Hippocampal formation (tissue), 2 donors: ENCODE measurements at places on chromosomes 5 and 9.
A peak's percentile ranks its signal among the peaks of the same experiment; 100 is the strongest.

GRCh38 chr9:95522871-95523370 lies 6.2 kb upstream of the PTCH1 start:
- DNase-seq = no peak

DNA sequence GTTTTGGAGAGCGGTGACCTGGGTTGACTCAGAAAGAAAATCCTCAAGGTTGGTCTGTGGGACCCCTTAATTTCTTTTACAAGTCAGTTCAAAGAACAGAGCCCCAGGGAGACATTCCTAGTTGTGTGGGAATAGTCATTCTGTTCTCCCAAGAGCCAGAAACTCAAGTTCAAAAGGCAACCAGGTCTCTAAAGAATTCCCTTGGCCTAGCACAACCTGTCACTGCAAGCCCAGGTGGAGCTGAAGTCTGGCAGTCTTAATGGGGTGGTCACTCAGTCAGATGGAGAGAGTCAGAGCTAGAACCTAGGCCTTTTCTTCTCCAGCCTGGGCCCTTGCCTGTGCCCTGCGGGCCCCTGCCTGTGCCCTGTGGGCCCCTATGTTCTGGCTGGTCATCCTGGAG lies 37.5 kb upstream of the CDKN2AIPNL start:
- DNase-seq = no peak

GRCh38 chr5:1568201-1568979 lies 44.6 kb upstream of the LPCAT1 start:
- DNase-seq = no peak

GRCh38 chr5:52854301-52854700 lies 66.6 kb downstream of the ITGA1 start:
- DNase-seq = no peak

DNA sequence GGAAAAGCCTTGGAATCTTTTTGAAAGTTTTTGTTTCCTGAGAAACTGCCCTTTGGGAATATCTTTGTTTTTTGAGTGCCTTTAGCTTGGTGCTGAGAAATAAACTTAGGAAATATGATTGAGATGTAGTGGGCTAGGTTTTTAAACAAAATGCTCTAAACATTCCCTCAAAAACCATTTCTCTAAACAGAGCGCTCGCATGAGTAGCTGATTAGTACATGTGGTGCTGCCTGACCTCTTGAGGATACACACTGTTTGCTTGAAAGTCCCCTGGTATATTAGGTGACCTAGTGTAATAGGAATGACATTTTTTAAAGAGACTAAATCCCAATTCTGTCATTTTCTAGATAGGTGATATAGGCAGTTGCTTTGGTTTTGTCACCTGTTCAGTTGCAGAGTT lies 132.3 kb downstream of the ADAMTSL1 start:
- no peak for DNase-seq

GRCh38 chr5:3218916-3219650 lies 376.5 kb upstream of the IRX1 start:
- no peak for DNase-seq

DNA sequence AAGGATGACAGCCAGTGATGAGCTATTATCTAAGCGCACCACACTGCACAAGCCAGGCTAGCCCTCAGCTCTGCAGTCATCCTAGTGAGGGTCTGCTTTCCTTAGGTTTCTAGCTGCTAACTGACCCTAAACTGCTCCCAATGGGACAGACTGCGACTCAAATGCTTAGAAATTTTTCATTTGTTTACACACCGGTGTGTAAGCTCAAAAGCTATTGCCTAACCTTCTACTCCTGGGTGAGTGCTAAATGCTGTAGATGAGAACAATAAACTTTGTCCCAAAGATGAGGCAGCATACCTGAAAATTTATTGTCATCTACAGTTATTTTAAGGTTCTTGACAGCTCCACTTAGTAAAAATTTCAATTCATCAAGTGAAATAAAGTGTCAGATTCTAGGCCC lies 311.4 kb downstream of the TMEM167A start:
- DNase-seq = no peak

DNA sequence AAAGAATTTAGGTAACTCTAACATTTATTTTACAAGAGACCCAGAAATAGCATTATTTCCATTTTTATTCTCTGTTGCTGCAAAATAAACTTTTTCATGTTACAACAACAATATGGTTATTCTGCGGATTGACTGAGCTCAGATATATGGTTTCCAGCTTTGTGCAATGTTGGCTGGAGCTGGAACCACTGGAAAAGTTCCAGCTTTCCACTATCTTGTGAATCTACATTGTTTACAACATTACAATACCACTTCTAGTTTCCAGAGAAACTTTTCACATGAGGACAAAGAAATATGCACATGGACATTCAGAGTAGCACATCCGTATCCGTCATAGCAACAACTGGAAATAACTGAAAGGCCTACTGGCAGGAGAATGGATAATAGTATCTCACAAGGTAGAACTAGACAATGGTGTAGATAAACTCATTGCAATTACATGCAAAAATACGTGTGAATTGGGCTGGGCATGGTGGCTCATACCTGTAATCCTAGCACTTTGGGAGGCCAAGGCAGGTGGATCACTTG lies 436.1 kb upstream of the ADAMTS16 start:
- DNase-seq = no peak

DNA sequence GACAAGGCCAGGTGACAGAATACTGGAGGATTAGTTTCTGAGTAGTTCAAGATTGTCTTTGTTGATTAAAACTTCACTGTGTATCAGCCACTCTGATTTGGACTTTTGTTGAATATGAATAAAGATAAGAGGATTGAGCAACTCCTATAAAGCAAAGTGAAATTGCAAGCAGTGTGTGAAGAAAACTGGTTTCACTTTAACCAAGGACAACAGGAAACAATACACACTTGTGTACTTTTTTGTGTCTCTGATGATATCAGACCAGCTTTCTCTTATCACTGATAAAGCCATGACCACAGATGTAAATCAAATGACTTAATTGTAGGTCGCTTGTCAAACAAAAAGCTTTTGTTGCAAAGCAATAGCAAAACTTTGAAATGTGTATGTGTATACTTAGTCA lies 268.6 kb downstream of the FER start:
- no peak for DNase-seq

DNA sequence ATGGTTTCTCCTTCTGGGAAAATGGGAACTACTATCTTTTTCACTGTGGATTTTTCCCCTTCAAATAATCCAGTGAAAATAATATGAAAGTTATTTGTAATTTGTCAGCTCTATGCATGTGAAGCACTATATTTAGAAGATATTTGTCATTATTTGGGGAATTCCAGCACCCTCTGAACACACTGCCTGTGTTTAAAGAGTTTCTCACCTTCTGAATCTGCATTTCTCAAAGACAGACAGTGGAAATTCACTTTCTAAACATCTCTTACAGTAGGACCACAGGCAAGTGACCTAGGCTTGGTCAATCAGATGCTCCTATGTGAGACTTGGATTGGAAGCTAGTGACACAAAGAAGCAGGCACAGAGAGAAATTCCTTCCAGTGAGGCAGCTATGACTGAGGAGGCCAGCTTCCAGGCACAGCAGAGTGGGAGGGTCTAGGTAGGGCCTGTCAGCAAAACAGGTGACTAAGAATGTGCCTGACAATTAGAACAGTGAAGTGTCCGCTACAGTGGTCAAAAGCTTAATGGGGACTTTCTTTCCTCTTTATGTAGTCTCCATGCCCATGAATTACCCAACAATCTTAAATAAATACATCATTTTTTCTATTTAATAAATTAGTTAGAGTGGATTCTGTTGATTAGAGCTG lies 167.2 kb downstream of the HMHB1 start:
- no peak for DNase-seq

DNA sequence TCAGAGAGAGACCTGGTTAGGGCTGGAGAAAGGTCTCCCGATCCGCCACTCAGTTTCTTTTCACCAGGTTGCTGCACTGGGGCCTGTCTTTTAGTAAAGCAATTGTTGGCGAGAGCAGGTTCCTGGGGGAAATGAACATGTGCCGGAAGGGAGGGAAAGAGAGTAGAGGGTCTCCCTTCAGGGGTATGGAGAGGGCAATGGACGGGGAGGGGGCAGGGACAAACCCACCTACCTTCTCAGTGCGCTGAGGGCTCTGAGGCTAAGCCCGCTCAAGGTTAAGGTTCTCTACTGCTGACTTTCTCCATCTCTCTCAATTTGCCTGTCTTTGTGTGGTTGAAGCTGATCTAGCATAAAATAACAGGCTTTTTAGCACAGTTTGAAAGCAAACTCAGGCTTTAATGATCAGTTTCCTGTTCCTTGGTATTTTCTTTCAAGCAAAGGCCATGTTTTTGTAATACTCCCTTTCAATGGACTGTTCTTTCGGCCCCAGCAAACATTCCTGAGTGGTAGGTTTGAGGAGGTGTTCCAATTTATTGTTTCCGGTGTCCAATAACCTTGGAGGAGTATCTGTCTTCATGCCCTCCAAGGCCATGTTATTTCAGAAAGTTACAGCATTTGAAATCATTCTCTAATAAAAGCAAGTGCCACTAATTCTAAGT lies 25.5 kb upstream of the TRAF1 start:
- DNase-seq = no peak

DNA sequence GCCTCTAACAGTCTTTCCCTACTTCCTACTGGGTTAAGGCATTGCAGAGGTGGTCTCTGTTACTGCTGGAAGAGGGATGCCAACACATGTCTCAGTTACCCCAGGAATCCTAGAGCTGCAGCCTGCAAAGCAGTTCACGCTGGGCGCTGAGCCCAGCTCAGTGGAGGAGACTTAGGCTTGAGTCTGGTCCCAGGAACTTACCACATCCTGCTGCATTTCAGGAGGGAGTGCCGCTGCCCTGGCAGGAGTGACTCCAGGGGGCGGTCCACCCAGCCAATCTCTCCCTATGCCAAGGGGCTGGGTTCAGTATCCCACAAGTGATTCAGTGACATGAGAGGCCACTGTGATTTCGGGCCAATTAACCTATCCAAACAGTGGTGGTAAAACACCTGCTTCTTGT lies 7.6 kb downstream of the TTC16 start:
- no peak for DNase-seq

DNA sequence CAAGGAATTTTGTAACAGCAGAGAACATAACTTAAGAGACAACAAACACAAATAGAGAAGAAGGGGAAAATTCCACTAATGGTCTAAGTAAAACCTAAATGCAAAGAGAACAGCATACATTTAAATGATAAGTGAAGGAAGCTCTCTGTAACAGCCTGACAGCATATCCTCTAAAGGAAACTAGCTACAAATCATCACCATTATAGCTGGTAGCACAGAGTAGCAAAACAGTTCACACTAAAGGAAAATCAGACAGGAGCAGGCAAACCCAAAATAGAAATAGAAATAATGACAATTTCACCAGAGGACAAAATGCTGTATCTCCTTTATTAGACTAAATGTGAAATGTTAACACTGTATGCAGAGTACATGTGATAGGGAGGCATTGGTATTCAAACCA lies 532.8 kb downstream of the PTPRD start:
- DNase-seq = no peak

DNA sequence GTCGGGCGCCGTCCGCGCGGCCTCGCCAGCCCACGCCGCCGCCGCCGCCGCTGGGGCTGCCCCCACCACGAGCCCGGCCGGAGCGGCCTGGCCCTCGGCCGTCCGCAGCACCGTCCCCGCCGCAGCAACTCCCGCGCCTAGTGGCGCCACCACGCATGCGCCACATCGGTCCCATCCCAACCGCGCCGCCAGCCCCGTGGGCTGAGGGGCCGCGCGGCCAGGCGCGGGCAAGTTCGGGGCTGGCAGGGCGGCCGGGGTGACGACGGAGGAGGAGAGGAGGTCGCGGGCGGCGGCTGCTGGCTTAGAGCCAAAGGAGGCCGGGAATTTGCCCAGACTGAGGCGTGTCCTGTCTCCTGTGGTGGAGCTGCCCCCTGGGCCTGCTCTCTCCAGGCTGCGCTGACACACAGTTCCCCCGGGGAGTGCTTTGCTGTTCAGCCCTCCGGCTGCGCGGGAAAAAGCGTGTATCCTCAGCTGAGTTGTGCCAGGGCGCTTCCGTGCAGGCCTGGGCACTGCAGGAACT lies at the start of gene TUSC1:
Gene TUSC1, minus strand, starts transcription at position 298 of the 520 bp plus-strand sequence. Its CDS starts 132 bp downstream, at position 166.
- peak; percentile 71 for DNase-seq

- DNase-seq = peak; percentile 93
Measured at GRCh38 chr9:97468658-97469448, 32.6 kb upstream of the TMOD1 start.

GRCh38 chr9:123761905-123762605 lies 167.9 kb downstream of the DENND1A start:
- no peak for DNase-seq

DNA sequence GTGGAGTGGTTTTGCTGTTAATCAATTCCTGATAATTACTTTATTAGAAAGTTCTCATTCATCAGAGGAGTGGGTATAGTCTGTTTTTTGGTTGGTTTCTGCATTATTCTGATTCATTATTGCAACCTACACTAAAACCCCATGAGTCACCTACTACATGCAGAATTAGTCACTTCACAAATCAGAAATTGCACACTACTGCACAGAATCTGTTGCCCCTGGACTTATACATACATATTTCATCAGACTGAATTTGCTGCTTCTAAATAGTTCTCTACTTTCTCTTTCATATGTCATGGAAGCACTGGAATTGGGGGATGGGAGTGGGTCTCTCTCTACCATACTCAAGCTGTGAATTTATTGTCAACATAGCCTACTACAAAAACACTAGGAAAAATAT lies 585.1 kb downstream of the DNAH5 start:
- no peak for DNase-seq

DNA sequence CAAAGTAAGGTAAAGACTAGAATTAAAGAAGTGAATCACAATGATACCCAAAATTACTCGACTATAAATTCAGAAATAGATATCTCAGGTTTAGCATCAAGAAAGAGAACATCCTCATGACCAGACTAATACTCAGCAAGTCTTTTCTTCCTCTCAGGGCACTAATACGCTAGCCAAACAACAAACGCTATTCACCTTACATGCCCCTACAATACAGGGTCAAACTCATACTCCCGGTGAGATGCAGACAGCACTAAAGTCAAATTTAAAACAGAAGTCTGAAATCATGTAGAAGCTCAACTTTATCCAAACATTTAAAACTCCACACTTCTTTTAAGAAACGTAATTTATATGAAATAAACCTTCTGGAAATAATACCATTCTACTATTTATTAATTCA lies 5.6 kb downstream of the PFDN1 start:
- no peak for DNase-seq

GRCh38 chr5:127070243-127070642 lies 3.1 kb downstream of the C5orf63 start:
- no peak for DNase-seq

GRCh38 chr9:115118879-115119218 lies 892 bp upstream of the TNC start:
- DNase-seq = no peak

DNA sequence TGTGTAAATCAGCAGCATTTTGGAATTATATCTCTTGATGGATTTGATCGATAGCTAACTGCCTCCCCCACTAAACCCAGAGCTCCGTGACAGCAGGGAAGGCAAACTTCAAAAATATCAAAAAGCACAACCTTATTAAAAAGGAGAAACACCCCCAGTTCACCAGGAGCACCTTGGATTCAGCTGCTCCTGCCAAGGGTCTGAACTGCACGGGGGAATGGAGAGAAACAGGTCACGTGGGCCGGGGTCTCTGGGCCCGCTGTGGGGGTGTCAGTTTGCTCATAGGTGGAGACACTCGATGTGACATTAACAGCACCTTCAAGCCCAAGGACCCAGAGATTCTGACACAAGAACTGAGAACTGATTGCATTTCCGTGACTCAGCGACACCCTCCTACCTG lies 1.1 kb upstream of the SLC34A1 start:
- DNase-seq = no peak
